ENCODE measurements at places on chromosomes 11 and 22.

- no peaks in the 10 kb centered on the region for H3K27me3 ChIP-seq
- no peak overlapping the region for H3K27ac ChIP-seq
- no peak overlapping the region for H3K4me3 ChIP-seq
- H3K4me1 ChIP-seq: no peaks in the 10 kb centered on the region
Observed at GRCh38 chr11:86461892-86462291, 87.2 kb downstream of the CCDC81 start.

DNA sequence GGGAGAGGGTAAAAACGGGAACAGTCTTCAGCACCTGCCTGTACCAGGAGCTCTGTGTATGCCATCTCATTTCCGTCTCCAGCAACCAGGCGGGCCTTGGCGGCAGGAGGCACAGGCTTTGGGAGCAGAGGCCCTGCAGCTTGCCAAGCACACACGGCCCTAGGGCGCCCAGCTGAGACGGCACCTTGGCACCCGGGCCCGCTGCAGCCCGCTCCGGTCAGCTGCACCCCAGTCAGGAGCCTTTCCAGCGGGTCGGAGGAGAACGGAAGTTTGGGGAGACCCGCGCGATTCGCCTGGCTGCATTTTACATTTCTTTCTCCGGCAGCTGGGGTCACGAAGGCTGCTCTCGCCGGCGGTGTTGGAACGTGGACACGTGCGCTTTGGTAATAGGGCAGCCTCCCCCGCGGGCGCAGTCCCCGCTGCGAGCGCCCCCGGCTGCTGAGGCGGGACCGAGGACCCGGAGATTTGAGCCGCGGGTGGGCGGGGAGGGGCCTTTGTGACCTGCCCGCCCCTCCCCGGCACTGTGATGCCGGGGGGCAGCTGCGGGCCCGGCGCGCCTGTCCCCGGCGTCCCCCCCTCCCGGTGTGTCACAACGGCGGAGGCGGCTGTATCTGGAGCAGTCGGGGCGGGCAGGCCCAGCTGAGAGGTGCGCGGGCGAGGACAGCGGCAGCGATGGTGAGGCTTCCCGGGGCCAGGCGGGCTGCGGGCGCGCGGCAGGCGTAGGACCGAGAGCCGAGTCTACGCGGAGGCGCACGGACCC, at the start of gene TUBA8:
Gene TUBA8, plus strand, starts transcription at position 616 of the 760 bp plus-strand sequence. Its CDS starts 57 bp downstream, at position 673.
- no peak within 1 kb of the TSS for H3K27ac ChIP-seq
- H3K27me3 ChIP-seq: 0 out of 3 replicates have a peak, but pooled peaks cover 2% of the 10 kb centered on the region
- DNase-seq: no peak
- H3K36me3 ChIP-seq: no peaks in the 10 kb centered on the region
- no peak within 1 kb of the TSS for H3K4me3 ChIP-seq
- H3K4me1 ChIP-seq: no peaks in the 10 kb centered on the region

GRCh38 chr22:23205339-23206049, 25.2 kb downstream of the BCR start:
- H3K36me3 ChIP-seq: peaks cover 53% of the 10 kb centered on the region
- DNase-seq: no peak
- H3K4me3 ChIP-seq: no peak overlapping the region
- H3K4me1 ChIP-seq: peaks cover 1% of the 10 kb centered on the region
- H3K27ac ChIP-seq: no peak overlapping the region

DNA sequence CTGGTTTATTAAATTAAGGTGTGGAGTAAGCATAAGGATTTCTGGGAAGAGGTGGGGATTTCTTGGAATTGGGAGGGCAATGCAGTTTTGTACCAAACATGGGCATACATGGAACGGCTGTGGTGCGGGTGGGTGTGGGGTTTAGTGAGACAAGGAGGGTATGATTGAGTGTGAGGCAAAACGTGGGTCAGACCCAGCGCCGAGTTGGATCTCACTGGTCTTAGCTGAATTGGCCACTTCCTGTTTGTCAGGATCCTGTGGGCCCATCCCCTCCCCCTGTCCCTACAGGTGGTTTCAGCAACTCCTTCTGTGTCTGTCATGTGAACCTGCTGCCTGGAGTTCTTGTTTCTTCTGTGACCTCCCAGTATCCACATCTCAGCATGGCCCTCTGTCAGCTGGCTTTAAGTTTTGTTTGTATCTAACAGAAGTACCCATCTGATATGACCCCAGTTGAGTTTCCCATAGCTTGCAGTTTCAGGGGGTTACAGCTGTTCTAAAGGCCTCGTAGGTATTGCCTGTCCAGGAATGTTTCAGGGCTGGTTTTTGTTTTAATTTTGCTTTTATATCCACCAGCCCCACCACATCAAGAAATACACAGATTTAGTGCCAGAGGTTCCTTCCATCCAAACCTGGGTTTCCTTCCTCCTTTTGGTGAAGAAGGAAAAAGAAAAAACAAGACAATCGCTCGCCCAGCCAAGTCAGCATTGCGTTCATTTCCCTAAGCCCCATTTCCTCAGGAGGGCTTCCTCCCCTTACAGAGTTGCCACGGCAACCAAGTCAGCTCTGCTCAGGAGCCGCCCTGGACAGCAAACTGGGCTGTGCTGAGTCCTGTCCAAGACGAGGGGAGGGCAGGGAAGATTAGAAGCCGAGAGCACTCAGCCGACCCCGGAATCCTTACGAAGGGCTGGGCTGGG, 6.0 kb downstream of the APOL1 start:
- peaks cover 34% of the 10 kb centered on the region for H3K4me1 ChIP-seq
- H3K4me3 ChIP-seq: no peak overlapping the region
- no peak for DNase-seq
- H3K36me3 ChIP-seq: peaks cover 25% of the 10 kb centered on the region

DNA sequence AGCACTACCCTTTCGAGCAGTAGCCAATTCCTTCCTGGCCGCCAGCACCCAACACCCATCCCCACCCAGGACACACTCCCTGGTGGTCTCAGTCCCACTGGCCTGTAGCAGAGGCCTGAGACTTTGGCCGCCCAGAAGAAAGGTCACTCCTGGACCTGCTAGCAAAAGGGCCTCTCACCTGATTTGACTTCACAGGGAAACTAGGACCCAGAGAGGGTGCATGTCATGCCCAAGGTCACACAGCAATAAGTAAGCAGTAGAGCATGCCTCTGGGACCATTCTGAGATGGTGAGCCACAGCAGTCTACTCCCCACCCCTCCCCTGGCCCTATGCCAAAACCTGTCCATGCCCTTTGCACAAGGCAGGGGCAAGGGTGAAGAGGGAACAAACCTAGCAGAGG, 7.3 kb downstream of the ARRB1 start:
- H3K27ac ChIP-seq: no peak overlapping the region
- H3K27me3 ChIP-seq: no peaks in the 10 kb centered on the region
- DNase-seq: no peak

- H3K27me3 ChIP-seq: peaks cover 2% of the 10 kb centered on the region
- H3K4me1 ChIP-seq: no peaks in the 10 kb centered on the region
- no peak overlapping the region for H3K4me3 ChIP-seq
- no peak for DNase-seq
- H3K36me3 ChIP-seq: no peaks in the 10 kb centered on the region
Observed at GRCh38 chr11:7591107-7591894, 77.5 kb downstream of the PPFIBP2 start.

DNA sequence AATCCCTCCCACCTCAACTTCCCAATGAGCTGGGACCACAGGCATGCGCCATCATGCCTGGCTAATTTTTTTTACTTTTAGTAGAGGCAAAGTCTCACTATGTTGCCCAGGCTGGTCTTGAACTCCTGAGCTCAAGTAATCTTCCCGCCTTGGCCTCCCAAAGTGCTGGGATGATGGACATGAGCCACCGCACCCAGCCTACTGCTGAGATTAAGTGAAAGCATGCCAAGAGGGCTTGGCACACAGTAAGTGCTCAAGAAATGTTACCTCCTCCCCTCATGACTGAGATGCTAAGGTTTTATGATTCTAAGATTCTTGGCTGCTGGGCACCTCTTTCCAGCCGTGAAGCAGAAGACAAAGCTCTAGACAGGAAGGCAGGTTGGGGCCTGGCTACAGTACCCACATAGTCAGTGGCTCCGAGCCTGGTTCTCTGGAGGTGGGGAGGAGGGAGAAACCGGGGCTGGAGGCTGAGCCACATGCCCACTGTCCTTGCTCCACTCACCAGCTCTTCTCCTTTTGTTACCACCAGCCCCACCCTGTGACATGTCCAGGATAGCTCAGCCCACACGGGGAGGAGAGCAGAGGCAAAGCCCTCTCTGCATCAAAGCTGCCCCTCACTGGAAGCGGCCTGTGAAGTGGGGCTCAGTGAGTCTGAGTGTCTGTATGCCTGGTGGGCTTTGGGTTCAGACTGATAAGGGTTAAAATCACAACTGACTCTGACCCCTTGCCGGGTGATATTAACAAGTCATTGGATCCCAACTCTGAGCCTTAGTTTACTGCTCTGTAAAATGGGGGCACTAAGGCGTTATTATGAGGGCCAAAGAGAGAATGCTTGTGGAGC, 12.9 kb downstream of the ARHGEF17 start:
- no peak overlapping the region for H3K27ac ChIP-seq
- DNase-seq: no peak
- no peaks in the 10 kb centered on the region for H3K27me3 ChIP-seq
- H3K36me3 ChIP-seq: no peaks in the 10 kb centered on the region

DNA sequence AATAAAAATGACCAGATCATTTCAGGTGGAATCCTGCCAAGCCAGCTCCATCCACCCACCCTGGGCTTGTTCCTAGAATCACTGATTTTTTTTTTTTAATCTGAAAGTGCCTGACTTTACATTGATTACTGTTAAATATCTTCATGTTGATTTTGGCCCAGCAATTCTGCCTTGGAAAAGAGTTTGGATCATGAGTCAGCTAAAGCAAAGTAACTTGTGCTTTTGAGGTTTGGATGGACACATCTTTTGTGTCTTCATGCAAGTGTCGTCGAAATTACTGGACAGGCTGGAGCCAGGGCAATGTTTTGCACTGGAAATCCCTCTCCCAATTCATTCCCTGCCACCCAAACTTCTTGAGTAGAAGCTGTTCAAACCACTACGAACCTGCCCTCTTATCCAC, 164.0 kb upstream of the SYT13 start:
- DNase-seq: no peak
- peaks cover 15% of the 10 kb centered on the region for H3K27me3 ChIP-seq
- no peak overlapping the region for H3K27ac ChIP-seq
- H3K4me3 ChIP-seq: no peak overlapping the region
- H3K4me1 ChIP-seq: no peaks in the 10 kb centered on the region
- H3K36me3 ChIP-seq: no peaks in the 10 kb centered on the region

- H3K27me3 ChIP-seq: peaks cover 7% of the 10 kb centered on the region
- H3K27ac ChIP-seq: no peak overlapping the region
- H3K4me1 ChIP-seq: no peaks in the 10 kb centered on the region
- no peak overlapping the region for H3K4me3 ChIP-seq
Observed at GRCh38 chr11:36441610-36442208, 68.4 kb downstream of the TRAF6 start.

GRCh38 chr11:71914617-71915189, 13.7 kb downstream of the XNDC1N start:
- no peaks in the 10 kb centered on the region for H3K4me1 ChIP-seq
- no peak for DNase-seq
- H3K4me3 ChIP-seq: no peak overlapping the region
- H3K36me3 ChIP-seq: peaks cover 37% of the 10 kb centered on the region
- H3K27ac ChIP-seq: no peak overlapping the region

GRCh38 chr11:45252134-45252856, 33.8 kb downstream of the SYT13 start:
- no peaks in the 10 kb centered on the region for H3K36me3 ChIP-seq
- DNase-seq: peak; percentile 83
- peaks cover 5% of the 10 kb centered on the region for H3K4me1 ChIP-seq
- no peak overlapping the region for H3K27ac ChIP-seq
- peaks cover 3% of the 10 kb centered on the region for H3K27me3 ChIP-seq

DNA sequence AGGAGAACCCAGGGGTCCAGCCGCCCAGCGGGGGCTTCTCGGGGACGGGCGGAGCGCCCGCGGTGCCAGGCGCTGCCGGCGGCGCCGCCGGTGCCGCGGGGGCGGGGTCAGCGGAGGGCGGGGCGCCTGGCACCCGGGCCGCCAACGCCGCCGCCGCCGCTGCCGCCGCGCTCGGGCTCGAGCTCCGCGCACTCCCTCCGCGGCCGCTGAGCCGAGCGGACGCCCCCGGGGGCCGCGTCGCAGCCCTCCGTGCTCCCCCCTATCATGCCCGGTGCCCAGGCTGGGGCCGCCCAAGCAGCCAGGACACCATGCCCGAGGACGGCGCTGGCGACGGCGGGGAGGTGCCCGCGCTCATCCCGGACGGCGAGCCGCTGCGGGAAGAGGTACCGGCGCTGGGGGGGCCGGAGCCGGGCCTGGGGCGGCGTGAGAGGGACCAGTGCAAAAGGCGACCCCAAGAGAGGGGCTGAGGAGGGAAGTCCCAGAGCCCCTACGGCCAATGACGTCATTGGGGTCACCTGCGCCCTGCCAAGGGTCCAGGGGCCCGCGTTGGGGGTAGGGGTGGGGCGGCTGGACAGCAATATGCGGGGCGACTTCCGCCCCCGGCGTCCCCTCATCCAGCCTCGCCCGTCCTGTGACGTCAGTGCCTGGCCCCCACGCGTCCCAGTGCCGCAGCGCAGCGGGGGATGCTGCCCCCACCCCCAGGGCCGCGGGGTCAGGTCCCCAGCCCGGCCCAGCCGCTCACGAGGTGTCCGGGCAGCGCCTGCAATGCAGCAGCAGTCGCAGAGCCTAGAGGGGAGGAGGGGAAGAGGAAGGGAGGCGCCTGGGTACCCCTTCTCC, at the start of gene TMEM151A:
Gene TMEM151A, plus strand, starts transcription at position 189 of the 837 bp plus-strand sequence. Its CDS starts 120 bp downstream, at position 309.
- H3K4me3 ChIP-seq: no peak within 1 kb of the TSS
- no peak for DNase-seq
- no peak within 1 kb of the TSS for H3K27ac ChIP-seq

GRCh38 chr11:22006901-22007300, 186.0 kb upstream of the ANO5 start:
- H3K36me3 ChIP-seq: no peaks in the 10 kb centered on the region
- no peak overlapping the region for H3K27ac ChIP-seq
- no peaks in the 10 kb centered on the region for H3K4me1 ChIP-seq
- no peak overlapping the region for H3K4me3 ChIP-seq
- no peaks in the 10 kb centered on the region for H3K27me3 ChIP-seq

DNA sequence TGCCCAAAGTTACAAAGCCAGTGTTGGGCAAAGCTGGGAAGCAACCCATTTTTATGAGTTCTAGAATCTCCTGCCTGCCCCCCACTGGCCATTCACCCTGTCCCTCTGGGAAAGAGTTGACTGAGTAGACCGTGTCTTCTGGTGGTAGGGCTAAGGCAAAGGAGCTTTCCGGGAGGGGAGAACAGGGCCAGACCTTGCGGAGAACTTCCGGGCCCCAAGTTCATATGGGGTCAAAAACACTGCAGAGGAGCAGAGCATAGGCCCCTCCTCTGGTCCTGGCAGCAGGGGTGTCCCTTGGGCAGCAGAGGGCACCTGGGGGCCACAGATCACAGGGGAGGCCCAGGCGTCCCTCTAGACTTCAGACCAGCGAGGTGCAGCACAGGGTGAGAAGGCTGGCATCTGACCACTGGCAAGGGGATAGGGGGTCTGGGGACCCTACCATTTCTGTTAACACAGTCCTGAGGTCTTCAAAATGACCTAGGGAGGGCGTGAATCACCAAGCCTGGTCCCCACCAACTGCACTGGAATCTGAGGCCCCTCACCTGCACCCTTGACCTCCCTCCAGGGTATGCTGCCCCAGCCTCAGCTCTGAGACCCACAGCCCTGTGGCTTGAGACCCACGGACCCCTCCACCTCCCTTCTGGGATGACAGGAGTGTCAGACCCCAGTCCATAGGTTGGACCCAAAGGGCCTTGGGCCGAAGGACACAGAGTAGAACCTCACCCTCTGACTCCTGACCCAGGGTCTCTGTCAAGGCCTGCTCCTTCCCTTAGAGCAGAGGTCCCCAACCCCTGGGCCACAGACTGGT, 1.3 kb upstream of the ARAP1 start:
- H3K36me3 ChIP-seq: peaks cover 24% of the 10 kb centered on the region
- no peak overlapping the region for H3K4me3 ChIP-seq
- peaks cover 33% of the 10 kb centered on the region for H3K4me1 ChIP-seq
- H3K27ac ChIP-seq: peak overlapping the region; percentile 83

Measured in K562 (cell line).